ENCODE measurements at places on chromosomes 2 and 18.
A peak's percentile ranks its signal among the peaks of the same experiment; 100 is the strongest.

GRCh38 chr2:233125455-233126065 lies 65.4 kb downstream of the INPP5D start:
- no peak for DNase-seq

DNA sequence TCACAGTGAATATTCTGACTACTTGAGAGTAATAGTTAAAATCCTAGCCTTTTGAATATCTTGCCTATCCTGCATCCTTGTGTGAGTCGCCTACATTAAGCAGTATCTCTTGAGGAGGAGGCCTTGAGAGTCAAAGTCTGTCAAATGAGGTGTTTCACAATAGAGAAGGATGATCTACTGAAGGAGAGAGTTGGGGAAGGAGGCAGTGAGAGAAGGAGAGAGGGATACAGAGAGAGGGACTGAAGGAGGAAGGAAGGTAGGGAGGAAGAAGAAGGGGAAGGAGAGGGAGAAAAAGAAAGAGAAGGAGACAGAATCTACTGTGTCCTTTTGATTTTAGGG lies 123.6 kb upstream of the CYP26B1 start:
- no peak for DNase-seq

GRCh38 chr18:136433-136832 lies 21.9 kb upstream of the USP14 start:
- DNase-seq, result peak; percentile 12

DNA sequence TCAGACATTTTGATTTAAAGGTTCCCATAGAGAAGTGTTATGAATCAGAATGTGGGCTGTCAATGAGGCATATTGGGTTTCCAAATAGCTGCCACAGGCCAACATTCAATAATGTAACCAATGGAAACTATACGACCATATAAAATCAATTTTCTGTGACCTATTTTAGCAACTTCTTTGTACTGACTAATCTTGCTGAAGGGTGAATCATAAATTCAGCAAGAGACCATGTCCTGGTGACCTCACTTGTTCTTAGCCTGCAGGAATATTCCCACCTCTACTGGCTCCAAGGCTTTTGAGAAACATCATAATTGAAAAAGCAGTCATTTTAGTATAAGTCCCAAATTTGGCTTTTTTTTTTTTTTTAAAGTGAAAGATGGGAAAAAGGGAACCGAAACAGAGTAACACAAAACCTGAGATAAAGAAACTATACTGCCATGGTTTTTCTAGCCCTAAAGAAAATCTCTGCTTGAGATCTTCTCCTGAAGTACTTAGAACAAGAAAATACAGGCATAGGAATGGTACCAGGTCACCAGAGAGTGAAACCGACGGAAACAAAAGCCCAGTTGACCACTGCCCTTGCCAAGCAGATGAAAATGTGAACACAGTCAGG lies 32.1 kb downstream of the PLEKHM3 start:
- no peak for DNase-seq

DNA sequence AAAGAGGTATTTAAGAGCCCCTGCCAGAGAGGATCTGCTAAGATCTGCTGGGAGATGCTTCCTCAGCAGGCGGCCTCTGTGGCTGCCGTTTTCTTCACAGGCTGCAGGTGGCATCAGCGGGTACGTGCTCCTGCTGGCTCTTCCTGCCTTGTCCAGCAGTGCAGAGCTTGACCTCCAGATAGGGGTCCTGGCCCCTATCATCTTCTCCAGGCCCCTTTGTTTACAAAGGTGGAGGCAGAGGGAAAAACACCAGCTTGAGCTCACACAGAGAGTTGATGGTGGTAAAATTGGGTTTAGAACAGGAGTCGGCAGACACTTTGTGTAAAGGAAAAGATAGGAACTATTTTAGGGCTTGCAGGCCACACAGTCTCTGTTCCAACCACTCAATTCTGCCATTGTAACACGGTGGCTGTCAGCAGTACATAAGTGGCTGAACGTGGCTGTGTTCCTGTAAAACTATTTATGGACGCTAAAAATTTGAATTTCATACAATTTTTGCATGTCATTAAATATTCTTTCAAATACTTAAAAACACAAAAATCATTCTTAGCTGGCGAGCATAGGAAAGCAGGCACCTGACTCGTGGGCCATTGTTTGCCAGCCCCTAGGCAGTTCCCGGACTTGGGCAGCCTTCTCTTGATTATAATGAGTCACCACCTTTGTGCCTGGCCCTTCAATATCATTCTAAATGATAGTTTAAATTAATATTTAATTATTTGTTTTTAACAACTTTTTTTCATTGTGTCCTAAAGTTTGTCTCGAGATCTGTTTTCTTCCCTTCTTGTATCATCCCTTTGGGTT lies 98.2 kb upstream of the B3GNT7 start:
- peak; percentile 81 for DNase-seq

DNA sequence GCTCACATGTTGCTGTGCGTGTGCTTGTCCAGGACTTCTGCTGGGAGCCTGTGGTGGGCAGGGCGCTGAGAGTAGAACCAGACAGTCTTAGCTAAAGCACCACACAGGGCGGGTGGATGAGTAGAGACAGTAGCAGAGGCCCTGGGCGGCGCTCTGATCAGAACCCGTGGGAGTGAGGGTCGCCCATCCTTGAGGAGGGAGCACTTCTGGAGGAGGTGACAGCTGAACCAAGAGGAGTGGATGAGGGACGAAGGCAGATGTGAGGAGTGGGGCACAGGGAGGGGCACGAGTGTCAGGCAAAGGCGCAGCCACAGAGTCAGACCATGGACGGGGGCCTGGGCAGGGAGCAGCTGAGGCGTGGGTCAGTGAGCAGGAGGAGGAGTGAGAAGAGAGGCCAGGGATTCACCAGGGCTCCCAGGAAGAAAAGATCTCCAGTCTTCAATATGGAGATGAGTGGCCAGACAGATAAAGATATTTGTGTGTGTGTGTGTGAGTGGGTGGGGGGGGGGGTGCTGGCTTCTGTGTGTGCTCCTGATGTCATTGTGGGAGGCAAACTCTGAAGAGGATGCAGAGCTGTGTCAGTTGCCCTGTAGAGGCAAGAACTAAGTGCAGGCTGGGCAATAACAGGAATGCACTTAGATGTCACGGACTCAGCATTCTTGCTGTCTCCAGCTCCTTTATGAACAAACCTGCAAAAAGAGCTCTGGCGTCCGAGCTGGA lies 79.6 kb downstream of the TPO start:
- no peak for DNase-seq

DNA sequence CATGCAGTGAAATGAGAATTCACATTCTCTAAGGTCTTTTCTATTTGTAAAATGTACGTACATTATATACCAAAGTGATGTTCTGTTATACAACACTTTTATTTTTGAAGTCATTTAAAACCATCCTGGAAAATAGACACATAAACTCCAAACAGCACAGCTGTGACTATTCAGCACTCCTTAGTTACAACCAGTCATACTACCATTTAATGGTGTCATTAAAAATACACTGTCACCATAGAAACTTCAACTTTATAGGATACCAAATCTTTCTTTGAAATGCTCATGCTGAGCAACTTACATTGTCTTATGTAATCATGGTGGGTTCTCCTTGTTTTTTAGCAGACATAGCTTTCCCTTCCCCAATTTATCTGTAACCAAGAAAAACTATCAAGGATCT lies 85.3 kb downstream of the METTL4 start:
- no peak for DNase-seq

DNA sequence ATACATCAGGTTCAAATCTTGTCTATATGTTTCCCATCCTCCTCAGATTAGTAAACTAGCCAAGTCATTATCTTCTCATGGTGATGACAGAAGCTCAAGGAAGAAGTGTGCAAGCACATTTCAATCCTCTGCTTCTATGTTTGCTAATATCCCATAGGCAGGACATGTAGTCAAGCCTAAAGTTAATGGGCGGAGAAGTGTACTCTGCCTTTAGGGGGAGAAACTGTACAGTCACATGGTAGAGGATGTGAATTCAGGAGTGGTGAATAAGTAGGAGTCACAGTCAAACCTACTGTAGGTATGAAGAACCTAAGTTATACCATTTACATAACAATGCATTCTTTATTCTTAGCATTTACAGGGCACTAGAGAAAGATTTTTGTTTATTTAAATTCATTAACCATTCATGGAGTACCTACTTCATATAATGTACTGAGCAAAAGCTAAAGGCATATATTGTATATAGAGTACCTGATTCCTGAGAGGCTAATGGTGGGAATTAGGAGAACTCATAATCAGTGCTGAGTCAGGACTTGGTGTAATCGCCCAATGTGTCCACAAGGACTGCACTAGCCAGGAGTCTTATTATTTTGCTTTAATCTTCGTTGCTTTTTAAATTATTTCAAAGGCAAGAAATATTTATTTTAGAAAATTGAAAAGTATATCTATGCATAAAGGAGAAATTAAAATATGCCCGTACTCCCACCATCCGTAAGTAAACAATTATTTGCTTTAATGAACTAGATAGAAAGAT lies 394.3 kb upstream of the ETAA1 start:
- no peak for DNase-seq

GRCh38 chr18:45221363-45221762 lies 393.9 kb upstream of the SLC14A2 start:
- DNase-seq, result no peak

- DNase-seq, result no peak
These were observed 33.8 kb downstream of the PLA2R1 start for GRCh38 chr2:160028431-160029269.
